ENCODE measurements at places on chromosomes 7 and 10.

- DNase-seq: no peak
These were observed 46.7 kb upstream of the RAB18 start for GRCh38 chr10:27457261-27457945.

DNA sequence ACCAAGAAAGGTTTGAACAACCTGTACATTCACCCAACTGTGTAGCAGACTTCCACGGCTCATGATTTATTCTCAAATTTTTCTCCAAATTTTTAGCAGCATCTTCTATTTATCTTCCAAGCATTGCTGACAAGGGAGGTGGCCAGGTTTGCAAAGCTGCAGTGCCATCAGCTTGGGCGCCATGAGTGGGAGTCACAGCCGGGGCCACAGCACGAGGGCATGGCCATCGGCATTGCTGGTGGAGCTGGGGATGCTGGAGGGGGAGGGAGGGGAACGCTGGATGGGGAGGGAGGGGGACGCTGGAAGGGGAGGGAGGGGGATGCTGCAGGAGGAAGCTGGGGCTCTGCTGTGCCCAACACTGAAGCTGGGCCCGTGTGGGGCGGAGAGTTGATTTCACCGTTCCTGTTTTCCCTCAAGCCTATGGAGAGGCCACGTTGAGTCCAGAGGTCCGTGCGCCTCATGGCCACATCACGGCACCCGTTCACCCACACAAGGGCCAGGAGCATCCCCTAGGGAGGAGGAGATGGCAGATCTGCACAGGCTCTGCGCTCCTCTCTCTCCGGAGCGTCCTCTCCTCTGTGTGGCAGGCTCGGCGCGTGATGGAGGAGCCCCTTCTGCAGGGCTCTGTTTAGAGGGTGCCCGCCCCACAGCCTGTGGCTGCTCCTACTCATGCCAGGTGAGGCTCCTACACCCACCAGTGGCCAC is 520.2 kb downstream of the DNAJB6 start:
- DNase-seq: no peak

DNA sequence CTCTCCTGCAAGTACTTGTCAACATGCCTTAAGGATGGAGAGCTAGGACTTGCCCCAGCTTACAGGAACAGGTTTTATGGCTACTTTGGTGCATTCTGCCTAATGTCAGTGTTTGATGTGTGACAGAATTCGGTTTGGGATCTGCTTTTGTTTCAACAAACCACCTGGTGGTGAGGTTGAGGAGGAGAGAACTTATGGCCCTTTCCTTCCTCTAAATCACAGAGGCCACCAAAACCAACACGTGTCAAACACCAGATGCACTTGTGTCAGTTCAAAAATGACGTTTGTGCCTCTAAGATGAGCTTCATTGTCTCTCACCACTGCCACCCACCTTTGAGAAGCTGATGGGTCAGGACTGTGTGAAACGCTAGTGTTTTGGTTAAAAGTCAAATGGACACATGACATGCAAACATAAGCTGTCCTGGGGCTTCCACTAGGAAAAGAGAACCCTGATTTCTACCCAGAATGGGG is 83.9 kb downstream of the OSBPL3 start:
- no peak for DNase-seq

DNA sequence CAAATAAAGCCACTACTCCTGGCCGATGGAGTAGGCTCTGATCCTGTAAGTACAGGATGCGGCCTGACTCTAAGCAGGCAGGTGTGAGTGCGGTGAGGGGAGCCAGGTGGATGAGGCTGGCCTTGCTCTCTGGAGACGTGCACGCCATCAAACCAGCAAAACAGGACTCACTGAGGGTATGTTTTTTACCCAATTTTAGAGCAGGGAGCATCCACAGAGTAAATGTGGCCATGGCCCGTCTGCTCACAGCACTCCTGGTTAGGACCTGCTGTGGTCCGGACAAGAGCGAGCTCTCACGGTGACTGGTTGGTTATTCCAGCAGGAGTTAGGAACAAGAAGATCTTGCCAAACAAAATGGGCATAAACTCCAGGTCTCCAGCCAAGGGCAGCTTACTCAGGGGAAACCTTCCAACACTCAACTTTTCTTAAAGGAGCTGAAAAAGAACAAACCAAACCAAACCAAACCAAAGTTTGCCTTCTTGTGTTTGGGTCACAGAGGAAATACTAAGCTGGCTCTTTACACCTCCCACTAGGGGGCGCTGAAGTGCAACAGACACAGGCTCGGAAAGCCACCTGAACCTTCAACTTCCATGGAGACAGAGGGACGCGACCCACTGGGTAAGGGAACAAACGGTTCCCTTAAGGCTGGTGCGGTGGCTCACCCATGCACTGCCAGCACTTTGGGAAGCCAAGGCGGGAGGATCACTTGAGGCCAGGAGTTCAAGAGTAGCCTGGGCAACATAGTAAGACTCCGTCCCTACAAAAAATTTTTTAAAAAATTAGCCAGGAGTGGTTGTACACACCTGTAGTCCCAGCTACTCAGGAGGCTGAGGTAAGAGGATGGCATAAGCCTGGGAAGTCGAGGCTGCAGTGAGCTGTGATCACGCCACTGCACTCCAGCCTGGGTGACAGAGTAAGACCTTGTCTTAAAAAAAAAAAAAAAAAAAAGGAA is 122.4 kb downstream of the CLEC2L start:
- DNase-seq: peak; percentile 69

DNA sequence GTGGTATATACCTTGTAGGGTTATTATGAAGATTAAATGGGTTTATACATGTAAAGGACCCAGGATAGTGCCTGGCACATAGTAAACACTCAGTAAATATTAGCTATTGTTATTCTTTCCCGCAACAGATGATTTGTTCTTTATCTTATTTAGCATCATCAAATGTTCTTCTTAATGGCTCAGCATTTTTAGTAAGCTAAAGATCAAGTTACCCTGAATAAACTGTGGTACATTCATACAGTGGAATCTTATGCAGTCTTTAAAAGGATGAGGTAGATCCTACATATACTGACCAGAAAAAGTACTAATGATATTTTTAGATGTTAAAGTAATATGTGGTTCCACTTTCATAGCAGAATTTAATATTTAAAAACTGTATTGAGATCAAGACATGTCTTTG is 65.4 kb downstream of the ST7 start:
- no peak for DNase-seq

DNA sequence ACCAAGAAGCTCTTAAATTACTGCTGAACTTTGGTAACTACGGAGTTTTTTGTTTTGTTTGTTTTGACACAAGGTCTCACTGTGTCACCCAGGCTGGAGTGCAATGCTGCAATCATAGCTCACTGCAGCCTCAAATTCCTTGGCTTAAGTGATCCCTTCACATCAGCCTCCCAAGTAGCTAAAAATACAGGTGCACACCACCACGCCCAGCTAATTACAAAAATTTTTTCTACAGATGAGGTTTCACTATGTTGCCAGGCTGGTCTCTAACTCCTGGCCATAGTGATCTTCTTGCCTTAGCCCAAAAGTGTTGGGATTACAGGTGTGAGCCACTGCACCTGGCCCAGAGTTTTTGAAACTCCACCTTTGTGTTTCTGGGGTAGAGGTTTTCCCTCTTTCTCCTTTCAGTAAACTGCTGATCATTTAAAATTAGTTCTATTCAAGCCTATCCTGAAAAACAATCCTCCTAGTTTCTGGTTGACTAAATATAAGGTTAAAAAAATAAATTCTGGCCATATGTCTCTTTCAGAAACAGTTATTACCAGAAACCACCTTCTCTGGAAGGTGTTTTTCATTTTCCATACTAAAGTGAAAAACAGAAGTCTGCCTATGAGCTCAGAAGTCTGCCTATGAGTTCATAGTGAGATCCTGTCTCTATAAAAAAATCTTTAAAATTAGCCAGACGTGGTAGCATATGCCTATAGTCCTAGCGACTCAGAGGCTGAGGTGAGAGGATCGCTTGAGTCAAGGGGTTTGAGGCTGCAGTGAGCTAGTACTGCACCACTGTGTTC is 63.9 kb downstream of the VOPP1 start:
- no peak for DNase-seq
